ENCODE measurements at places on chromosomes 12 and 14.

DNA sequence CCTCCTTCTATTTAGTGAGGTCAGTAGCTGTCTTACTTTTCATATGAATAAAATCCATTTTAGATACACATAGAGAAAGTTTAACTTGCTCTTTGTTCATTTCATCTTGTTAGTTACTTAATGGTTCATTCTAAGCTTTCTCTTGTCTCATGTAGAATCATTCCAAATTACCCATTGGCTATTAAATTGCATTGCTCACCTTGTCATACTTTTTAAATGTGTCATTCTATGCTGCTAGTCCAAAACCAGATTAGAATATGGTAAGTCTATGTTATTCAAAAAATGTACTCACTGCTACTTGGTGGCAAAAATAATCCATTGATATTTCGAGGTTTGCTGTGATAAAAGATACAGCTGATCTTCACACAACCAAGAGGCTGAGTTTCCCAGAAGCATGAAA is 3.0 kb downstream of the C12orf50 start:
- peak; percentile 37 for DNase-seq

DNA sequence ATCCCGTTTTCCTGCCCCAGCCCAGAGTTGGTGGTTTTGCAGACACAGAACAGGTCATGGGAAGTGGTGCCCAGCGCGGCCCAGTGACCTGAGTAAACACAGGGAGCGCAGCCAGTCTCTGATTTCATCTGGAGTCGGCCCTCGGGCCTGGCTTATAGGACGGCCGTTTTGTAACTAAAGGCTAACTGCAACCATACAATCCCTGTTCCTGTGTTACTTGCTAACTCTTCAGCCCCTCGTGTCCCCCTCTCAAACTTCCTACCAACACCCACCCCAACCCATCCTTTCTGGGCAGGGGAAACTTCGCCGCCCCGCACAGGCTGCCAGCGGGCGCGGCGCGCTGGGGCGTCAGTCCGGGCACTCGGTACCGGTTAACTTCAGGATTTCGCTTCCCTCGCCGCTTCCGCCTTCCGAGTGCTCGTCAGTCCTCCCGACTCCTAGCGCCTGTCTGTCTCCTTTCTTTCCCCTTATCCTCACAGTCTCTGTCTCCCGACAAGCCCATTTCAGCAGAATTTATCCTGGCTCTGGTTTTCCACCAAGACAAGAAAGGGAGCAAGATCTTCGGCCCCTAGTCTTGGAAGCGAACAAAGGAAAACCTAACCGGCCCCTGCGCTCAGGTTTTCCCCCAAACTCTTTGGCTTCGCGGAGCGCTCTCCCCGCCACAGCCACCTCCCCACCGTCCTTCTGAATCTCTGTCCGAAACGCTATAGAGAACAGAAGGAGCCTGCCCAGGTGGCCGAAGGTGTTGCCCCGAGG is 2.0 kb downstream of the SIX1 start:
- DNase-seq = peak; percentile 81

- DNase-seq = peak; percentile 93
Observed at GRCh38 chr12:27541031-27541719, 17.2 kb downstream of the PPFIBP1 start.

GRCh38 chr12:112418608-112419296 is at the start of gene PTPN11:
Gene PTPN11, plus strand, starts transcription at chr12:112418947. Its CDS starts 165 bp downstream, at chr12:112419112.
- peak; percentile 89 for DNase-seq

GRCh38 chr14:87149583-87150354 is 843.2 kb downstream of the GALC start:
- DNase-seq = peak; percentile 54

- no peak for DNase-seq
Observed at GRCh38 chr12:1619587-1619986, 9.4 kb upstream of the WNT5B start.

DNA sequence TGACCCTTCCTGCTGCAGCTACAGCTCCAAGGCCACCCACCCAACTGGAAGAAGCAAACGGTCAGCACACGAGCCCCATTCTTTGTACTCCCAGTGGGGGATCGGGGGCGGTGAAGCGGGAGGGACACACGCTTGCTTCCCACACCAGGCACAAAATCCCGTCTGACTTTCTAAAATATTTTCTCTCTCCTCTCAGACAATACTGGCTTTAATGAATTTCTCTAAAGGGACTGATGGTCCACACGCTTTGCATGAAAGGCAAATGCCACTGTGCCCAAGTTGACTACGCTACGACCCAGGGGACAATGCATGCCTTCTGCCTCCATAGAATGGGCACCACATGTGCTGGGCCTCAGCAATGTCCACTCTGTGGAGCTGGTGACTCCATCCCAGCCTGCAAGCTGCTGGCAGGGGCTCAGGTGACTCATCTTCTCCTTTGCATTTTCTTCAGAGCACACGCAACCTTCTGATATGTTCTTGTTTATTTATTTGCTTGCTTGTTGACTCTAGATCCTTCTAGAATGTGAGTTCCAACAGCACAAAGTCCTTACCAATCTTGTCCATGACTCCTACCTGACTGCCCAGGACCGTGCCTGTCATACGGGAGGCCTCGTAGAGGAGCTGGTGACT is 15.6 kb downstream of the SYNE3 start:
- peak; percentile 56 for DNase-seq

GRCh38 chr12:66516133-66516532 is 162.7 kb downstream of the GRIP1 start:
- DNase-seq = no peak

GRCh38 chr12:14874882-14875281 is 10.8 kb downstream of the MGP start:
- peak; percentile 11 for DNase-seq

DNA sequence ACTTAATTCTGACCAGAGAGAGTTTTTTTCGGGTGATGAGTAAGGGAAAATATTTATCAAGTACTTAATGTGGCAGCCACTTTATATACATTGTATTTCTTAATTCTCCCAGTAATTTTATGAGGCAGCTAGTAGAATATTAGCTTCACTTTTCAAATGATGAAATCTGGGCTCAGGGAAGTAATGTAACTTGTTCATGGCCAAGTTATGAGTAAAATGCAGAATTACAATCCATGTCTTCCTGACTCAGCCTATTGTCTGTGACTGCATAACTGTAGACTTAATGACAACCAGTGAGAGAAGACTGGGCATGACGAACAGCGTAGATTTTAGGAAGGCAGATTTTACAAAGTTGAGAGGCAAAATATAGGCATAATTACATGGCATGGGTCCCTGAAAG is 106.7 kb upstream of the MIS18BP1 start:
- DNase-seq = peak; percentile 57

- no peak for DNase-seq
Observed at GRCh38 chr12:27552886-27553560, 29.0 kb downstream of the PPFIBP1 start.

- no peak for DNase-seq
Observed at GRCh38 chr14:96914571-96915128, 117.5 kb downstream of the VRK1 start.

DNA sequence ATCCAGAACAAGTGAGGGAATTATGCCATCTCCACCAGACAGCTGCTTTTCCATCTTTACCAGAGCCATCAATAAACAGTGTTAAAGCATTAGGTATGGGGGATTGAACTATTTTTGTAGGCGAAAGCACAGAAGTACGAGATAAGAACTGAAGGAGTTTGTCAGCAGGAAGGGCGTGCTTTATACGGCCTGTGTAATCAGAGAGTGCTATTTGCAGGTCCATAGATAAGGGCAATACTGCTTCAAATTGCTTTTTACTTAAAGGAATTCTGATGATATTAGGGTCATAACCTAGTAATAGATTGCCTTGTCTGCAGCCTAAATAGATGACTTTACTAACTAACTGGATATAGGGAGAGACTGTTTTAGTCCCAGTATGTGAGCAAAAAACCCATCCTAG is 20.3 kb upstream of the CLEC4E start:
- no peak for DNase-seq

DNA sequence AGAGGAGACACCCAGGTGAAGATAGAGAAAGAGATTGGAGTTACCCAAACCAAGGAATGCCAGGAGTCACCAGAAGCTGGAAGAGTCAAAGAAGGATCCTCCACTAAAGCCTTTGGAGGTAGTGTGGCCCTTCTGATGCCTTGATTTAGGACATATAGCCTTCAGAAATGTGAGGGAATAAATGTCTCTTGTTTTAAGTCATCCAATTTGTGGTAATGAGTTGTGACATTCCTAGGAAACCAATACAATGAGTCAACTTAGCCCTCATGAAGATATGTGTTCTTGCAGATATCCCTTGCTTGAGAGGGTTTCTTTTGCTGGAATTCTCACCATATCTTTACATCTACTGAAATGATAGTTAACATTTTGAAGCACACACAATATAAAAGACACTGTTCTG is 58.8 kb downstream of the CCER1 start:
- DNase-seq = peak; percentile 72

DNA sequence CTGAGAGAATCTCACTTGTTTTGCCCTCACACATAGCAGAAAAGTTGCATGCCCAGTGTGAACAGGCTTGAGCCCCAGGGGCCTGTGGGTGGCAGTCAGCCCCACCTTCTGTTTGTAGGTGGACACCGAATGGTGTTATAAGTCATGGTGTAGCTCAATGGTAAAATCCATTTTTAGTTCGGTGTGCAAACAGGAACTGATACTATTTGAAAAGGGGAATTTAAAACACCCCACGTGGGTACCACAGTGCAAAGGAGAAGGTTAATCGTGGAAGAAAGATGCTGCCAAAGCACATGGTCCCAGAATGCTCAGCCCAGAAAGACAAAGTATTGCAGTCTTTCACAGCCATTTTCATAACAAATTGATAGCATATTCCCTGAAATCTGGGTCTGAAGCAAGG is 71.8 kb upstream of the GZMB start:
- no peak for DNase-seq

DNA sequence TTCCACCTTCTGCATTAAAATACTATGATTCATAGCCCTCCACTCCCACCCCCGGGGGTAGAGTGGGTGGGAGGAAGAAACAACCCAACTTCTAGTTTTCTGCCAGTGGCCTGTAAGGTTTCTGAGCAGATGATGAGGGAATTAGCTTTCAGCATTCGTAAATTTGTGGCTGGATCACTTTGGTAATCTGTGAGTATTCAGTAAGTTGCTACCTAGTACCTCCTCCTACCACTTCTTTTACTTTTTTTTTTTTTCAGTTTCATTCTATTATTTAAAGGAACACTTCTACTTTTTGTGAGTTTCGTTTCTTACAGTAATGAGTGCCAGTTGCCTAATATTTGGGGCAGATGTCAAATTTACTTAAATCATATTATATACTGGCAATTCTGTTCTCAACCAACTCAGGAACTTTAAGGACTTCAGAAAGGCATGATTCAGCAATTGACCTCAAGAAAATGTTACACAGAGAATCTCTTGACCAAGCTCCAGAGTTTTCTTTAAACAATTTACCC is 42.4 kb upstream of the EMP1 start:
- DNase-seq = peak; percentile 41

GRCh38 chr14:58829594-58829993 is 191.8 kb downstream of the DACT1 start:
- DNase-seq = peak; percentile 54

DNA sequence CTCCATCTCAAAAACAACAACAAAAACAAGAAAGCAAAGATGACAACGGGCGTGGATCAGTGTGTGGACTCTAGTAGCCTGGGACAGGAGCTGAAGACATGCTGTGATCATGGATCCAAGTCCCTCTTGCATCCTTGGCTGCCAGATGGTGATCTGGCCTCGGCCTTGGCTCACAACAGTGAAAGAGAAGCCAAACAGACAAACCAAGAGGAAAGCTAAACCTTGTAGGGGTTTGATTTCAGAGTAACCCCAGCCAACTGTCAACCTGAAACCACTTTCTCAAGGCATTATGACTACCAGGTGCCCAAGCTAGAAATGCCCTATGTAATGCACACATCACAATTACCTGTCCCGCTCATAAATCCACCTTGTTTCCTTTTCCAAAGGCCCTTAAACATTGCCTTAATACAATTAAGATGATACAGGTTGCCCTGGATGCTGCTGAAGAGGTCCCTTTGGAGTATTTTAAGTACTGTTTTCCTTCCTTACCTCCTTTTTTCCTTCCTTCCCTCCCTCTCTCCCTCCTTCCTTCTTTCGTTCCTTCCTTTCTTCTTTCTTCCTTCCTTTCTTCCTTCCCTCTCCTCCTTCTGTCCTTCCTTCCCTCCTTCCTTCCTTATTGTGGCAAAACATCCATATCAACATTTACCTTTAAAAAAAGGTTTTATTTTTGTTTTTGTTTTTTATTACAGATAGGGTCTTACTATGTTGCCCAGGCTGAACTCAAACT is 41.4 kb upstream of the NINJ2 start:
- no peak for DNase-seq

DNA sequence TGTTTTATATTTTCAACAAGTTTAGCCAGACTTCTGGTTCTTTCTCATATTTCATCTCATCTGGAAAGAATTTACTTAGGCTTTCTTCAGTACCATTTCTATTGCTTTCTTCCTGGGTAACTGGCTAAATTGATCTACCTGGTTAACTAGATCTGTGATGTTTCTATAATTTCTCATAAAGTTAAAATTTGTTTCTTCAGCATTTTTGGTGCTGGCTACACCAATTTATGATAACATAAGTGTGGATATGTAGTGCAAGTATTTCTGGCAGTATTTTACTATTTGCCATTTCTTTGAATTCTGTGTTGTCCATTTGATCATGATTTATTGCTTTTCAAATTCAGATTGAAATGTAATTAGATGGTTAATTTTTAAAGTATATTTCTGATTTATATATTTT is 25.9 kb downstream of the ARHGAP5 start:
- DNase-seq = no peak

DNA sequence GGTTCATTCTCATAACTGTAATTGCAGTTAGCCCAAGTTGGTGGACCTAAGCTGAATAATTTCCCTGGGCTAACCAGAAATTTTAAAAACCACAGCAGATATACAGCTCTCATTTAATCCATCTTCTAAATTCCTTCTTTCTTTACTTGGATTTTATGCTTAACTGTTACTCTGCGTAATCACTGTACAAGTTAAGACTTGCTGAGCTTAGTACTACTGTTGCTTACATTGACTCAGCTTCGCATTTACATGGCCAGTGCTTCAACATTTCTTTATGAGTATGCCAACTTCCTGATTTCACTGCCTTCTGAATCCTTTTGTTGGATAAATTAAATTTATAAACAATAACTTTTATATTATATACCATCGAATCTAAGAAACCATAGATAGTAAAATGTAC is 147.4 kb downstream of the SLC38A4 start:
- peak; percentile 93 for DNase-seq

- DNase-seq = no peak
Observed at GRCh38 chr14:99245564-99246511, 26.2 kb downstream of the BCL11B start.

DNA sequence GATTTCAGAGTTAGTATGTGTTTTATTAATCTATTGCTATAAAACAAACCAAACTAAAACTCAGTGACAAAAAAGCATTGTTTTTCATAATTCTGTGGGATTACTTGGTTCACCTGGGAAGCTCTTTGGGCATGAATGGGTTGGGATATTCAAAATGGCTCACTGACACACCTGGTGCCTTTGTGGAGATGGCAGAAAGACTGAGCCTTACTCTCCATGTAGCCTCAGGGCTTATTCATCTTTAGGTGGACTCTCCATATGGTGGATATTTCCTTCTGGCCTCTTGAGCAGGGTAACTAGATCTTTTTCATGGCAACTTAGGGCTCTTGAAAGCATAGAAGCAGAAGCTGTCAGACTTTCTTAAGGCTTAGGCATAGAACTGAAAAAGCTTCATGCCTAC is 1102.8 kb upstream of the SEL1L start:
- DNase-seq = no peak

GRCh38 chr14:35963209-35963608 is 137.1 kb downstream of the BRMS1L start:
- DNase-seq = peak; percentile 46

- DNase-seq = peak; percentile 66
Observed at GRCh38 chr12:56151672-56152131, 685 bp upstream of the MYL6B start.

- no peak for DNase-seq
Observed at GRCh38 chr12:5868625-5869295, 76.3 kb downstream of the ANO2 start.

Data from epithelial cell of esophagus (primary cell).